Progenitor cell of endocrine pancreas (in vitro differentiated cells): ENCODE measurements at places on chromosomes 12 and 14. TPM values are rescaled to one million over a fixed set of nuclear protein-coding genes. Genes with fewer than 3 reads are reported as not detected.
A peak's percentile ranks its signal among the peaks of the same experiment; 100 is the strongest.

HOXC10 gene
- total RNA-seq: not detected in 2 replicates

HOXC12 gene
- not detected in 2 replicates for total RNA-seq

GRCh38 chr12:127150479-127150878 lies 1116.5 kb upstream of the TMEM132C start:
- H3K4me3 ChIP-seq: no peak overlapping the region
- peaks cover 1% of the 10 kb centered on the region for H3K4me1 ChIP-seq
- DNase-seq: no peak
- no peak overlapping the region for H3K27ac ChIP-seq
- H3K27me3 ChIP-seq: no peaks in the 10 kb centered on the region

GRCh38 chr14:68639758-68640574 lies 152.9 kb downstream of the ZFP36L1 start:
- no peak overlapping the region for H3K27ac ChIP-seq
- no peak for DNase-seq
- peaks cover 7% of the 10 kb centered on the region for H3K4me1 ChIP-seq
- peaks cover 7% of the 10 kb centered on the region for H3K36me3 ChIP-seq
- H3K4me3 ChIP-seq: no peak overlapping the region

DNA sequence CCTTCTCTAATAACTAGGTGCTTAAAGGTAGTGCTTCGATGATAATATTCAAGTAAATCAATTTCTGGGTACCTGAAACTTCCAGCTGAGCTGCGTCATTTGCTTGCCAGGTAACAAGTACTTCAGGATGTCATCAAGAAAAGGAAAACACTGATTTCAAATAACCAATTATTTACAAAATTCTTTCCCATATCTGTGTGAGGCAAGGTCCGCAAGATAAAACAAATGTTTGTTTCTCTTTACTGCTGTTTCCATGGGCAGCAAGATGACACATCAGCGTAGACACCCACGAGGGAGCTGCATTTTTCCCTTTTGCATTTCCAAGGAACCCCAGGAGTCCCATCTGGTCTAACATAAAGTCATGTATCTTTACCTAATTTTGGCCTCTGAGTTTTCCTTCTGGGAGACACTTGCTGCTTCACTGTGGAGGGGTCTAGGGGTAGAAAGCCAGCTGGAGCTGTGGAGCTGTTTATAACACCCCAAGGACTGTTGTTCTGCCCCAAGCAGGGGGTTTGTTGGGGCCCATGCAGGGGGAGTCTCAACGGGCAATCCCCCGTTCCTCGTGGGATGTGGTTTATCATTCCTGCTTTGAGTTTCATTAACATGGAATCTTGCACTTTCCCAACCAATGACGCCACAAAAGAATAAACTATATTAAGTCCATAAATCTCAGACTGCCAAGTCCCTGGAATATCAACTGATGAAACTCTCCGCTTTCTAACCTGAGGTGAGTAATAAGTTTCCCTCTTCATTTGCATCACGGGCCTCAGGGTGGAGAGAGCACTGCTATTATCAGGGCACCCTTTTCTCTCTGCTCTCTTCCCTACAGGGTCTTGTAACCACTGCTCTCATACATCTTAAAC lies 112.8 kb upstream of the PELI2 start:
- no peaks in the 10 kb centered on the region for H3K36me3 ChIP-seq
- peak overlapping the region; percentile 63 for H3K27ac ChIP-seq
- no peak for DNase-seq
- H3K27me3 ChIP-seq: no peaks in the 10 kb centered on the region
- no peak overlapping the region for H3K4me3 ChIP-seq
- H3K4me1 ChIP-seq: peaks cover 36% of the 10 kb centered on the region
